ENCODE measurements at places on chromosomes 16 and 17.

GRCh38 chr17:74040729-74041128 lies 162.7 kb upstream of the RPL38 start:
- DNase-seq, result no peak

DNA sequence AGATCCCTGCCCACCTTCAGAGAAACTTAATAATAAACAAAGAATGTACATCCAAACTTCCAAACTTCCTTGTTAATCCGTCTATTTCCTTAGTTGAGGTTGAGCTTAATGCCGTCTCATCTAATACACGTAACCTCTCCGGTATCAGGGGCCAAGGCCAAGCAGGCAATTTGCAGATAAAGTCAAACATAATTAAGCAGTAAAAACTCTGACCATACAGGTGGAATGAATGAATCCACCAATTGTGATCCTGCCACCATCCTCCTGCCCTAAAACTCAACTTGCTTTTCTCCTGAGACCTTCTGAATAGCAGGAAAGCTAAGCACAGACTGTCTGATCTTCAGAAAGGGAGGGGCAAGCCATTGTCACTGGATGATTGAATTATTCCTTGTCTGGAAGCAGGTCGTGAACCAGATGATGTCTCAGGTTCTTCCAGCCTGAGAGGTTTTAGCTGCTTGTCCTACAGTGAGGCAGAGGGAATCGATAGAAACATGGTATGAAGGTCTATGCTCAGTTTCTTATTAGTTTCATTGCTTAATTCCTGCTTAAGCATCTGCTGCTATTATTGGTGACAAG lies 1111.8 kb upstream of the EEF2KMT start:
- DNase-seq, result no peak

DNA sequence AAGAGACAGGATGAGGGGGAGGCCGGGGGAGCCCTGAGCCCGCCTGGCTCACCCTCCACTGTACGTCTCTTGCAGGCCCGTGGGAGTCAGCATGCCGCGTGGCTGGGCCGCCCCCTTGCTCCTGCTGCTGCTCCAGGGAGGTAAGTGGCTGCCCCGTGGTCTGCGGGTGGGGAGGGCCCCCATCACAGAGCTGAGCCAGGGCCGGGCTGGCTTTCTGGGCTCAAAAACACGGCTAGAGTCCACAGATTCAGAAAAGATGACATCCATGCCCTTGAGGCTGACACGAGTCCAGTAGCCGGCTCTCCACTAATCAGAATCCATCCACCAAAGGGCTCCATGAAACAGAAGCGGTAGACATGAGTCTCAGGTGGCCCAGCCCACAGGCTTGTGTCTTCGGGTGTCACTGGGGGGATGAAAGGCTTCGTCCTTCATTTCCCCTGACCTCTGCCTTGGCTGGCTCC lies 28.0 kb downstream of the IL21R start:
- no peak for DNase-seq

DNA sequence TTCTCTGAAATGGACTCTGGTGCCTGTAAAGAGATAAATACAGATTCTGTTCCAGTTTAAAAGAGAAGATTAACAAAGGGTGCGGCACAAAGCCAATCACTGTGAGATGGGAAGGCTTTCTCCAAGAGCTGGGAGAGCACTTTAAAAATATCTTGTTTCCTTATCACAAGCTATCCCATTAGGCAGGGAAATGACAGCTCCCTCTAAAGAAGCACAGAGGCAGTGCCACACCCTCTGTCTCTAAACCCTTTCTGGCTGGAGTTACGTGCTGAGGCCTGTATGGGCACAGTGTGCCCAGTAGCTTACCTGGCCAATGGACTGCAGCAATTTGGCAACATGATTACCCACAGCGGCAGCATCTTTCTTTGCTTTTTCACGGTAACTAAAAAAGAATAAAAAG lies 9.0 kb upstream of the TERB1 start:
- no peak for DNase-seq

GRCh38 chr16:28549301-28549899 lies 4.3 kb upstream of the SGF29 start:
- no peak for DNase-seq

- DNase-seq, result no peak
Observed at GRCh38 chr16:35377142-35377541, 1917.7 kb downstream of the TP53TG3F start.

Measured in SJSA1 (cell line).